Iris pigment epithelial cell (primary cell): ENCODE measurements at places on chromosomes 16 and 17.

DNA sequence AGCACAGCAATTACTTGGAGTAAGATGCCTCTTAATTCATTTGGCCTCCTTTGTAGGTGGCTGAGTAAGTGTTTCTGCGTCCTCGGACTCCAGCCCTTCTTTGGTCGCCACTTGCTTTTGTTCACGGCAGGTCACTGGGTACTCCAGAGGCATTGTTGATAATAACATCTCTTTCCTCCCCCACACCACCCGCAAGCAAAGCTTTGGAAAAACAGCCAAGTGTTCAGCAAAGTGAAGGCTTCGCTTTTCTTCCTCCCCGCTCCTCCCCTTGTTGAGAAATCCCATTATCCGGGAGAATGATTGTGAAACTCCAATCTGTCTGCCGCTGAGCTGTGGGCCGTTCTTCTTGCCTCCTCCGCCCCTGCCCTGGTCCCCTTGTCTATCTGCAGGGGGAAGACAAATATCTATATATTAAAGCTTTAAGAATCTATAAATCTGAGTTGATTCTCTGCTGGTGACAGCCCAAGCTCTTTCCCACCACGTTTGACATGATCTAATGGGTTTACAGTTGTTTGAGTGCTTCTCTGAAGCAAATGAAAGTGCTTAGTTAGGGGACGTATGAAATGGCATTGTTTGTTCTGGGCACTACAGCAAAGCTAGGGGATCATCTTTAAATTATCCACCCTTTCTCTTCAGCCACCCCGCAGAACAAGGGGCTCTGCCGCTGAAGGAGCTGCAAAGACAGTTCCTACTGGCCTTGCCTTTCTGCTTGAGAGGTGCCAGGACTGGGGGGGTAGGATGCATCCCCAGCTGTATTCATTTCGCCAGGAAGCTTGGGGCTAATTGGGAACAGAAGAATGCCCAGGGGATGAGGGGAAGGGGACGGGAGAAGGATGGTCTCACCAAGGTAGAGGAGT lies 167.1 kb downstream of the CCDC182 start:
- peak; percentile 89 for DNase-seq

DNA sequence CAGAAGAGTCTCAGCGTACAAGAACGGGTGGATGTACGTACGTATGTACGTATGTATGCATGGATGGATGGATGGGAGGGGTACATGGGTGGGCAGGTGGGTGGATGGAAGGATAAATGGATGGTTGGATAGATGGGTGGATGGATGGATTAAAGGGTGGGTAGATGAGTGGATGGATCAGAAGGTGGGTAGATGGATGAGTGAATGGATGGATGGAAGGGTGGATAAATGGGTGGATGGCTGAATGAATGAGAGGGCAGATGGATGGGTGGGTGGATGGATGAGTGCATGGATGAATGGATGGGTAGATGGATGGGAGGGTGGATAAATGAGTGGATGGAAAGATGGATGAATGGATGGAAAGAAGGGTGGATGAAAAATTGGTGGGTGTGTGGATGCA lies 45.6 kb downstream of the ENGASE start:
- no peak for DNase-seq

- DNase-seq, result no peak
Measured at GRCh38 chr17:1511756-1512321, 4.6 kb downstream of the INPP5K start.

GRCh38 chr17:41695954-41696757 lies 7.5 kb downstream of the EIF1 start:
- peak; percentile 75 for DNase-seq

- DNase-seq, result peak; percentile 81
Measured at GRCh38 chr17:66200685-66201092, 8.8 kb upstream of the CEP112 start.

- DNase-seq, result no peak
Measured at GRCh38 chr16:3546986-3547682, 30.1 kb downstream of the NLRC3 start.

DNA sequence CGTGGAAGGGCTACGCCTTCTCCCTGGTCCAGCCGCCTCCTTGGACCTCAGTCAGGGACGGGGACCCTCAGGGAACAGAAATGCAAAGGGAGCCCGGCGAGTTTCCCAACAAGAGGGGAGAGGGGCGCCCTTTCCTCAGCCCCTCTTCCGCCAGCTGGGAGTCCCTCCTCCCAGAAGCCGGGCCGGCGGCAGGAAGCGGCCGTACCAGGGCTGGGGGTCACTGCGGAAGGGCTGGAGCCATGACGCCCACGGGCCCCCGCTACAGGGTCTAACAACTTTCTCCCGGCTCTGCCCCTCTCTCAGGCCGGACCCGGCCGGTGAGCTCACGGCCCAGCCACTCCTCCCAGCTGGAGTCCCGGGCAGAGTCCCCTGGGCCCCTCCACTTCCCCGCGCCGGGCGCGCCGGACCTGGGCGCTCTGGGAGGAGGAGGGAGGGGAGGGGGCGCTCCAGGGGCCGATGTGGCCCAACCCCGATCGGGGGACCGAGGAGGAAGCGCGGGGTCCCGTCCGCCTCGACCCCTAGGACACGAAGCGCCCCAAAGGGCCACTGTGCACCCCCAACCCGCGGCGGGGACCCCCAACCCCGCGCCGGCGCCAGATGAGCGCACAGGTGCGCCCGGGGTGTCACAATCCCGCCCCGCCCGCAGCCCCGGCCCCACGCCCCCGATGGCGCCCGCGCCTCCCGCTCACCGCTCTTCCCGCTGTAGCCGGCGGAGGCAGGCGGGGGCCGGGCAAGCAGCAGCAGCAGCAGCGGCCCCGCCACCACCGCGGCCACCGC lies 578 bp downstream of the PGAP6 start:
- DNase-seq, result no peak

DNA sequence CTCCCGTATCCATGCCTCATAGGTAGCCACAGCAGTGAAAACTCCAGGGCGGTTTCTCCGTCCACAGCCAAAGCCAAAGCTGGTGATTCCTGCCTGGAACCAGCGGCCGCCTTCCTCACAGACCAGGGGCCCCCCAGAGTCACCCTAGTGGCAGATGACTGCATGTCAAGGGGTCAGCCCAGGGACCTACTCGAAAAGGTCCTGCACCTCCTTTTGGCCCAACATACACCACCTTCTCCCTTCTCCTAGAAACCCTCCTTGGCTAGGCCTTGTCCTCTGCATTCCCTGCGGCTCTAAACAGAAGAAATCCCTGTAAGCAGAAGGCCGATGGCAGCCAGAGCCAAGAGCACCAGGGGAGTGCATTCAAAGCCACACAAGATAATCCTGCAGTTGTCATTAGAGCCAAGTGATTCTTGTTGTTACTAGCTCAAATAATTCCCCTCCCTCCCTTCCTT lies 6.1 kb downstream of the PRSS36 start:
- no peak for DNase-seq
